ENCODE measurements at places on chromosomes 3 and 15. TPM values are rescaled to one million over a fixed set of nuclear protein-coding genes. Genes with fewer than 3 reads are reported as not detected.

The HAPLN3 gene
- 1.3 TPM for total RNA-seq

The ASB14 gene
- 0.66 TPM for total RNA-seq

The HCLS1 gene
- total RNA-seq: 2.9 TPM

The NAA50 gene
- total RNA-seq: 91.2 TPM

The P3H2 gene
- 1.7 TPM for total RNA-seq

The TF gene
- 4.4 TPM for total RNA-seq

The UQCRC1 gene
- 300 TPM for total RNA-seq

Data from motor neuron (in vitro differentiated cells).